Small intestine (tissue), 16 donors: ENCODE measurements at places on chromosomes 13 and 19. TPM values are rescaled to one million over a fixed set of nuclear protein-coding genes. Genes with fewer than 3 reads are reported as not detected.

GRCh38 chr13:39036212-39036611, 1.7 kb downstream of the PROSER1 start:
- H3K36me3 ChIP-seq = no peaks in the 10 kb centered on the region
- H3K4me3 ChIP-seq = peak overlapping the region; percentile 83
- no peak overlapping the region for H3K27ac ChIP-seq
- no peaks in the 10 kb centered on the region for H3K27me3 ChIP-seq
- H3K4me1 ChIP-seq = peaks cover 7% of the 10 kb centered on the region
- peak; percentile 66 for DNase-seq

- peak; percentile 84 for DNase-seq
- no peaks in the 10 kb centered on the region for H3K27me3 ChIP-seq
- H3K4me1 ChIP-seq = peaks cover 13% of the 10 kb centered on the region
Observed at GRCh38 chr19:17511724-17512573, 500 bp downstream of the PGLS start.

DNA sequence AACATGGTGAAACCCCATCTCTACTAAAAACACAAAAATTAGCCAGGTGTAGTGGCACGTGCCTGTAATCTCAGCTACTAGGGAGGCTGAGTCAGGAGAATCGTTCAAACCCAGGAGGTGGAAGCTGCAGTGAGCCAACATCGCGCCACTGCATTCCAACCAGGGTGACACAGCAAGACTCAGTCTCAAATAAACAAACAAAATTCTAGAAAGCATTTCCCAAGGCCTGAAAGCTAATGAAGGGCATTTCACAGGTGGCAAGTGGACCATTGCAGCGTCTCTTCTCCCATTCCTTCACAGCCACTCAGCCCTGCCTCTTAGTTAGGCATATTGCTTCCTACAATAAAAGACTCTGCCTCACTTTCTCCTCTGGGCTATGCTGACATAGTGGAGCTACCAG, 13.5 kb upstream of the RXFP2 start:
- no peak overlapping the region for H3K27ac ChIP-seq

Gene F10
- 15.1 TPM for polyA plus RNA-seq

- DNase-seq = peak; percentile 35
- H3K36me3 ChIP-seq = peaks cover 6% of the 10 kb centered on the region
Observed at GRCh38 chr19:12668932-12669269, 2.3 kb downstream of the WDR83 start.

Gene OSCAR
- 0.54 TPM for polyA plus RNA-seq

DNA sequence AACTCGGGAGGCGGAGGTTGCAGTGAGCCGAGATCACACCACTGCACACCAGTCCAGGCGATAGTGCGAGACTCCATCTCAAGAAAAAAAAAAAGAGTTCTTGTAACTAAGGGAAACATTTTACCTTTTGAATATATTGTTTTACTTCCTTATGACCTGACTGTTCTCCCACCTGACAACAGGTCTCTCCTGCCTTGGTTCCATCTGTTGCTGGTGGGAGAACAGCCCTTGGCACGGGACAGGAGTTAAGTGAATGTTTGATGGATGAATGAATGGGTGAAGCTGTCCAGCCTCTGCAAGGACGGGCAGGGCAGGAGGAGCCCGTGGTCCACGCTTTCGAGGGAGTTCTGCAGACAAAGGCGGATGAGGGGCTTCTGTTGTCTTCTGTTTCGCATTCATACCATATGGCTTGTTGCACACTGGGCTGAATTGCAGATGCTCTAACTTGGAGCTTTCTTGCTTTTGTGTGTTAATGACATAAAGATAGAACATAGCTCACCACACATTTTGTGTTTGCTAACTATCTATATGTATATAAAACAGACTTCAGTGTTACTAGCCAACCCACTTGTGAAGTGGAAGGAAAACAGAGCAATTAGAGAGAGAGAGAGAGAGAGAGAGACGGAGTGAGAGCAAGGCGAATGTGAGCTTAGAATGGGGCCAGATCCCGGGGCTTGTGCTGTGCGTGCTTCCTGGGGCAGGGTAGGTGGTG, 16.2 kb upstream of the CCNE1 start:
- no peak overlapping the region for H3K27ac ChIP-seq
- no peaks in the 10 kb centered on the region for H3K4me1 ChIP-seq
- H3K27me3 ChIP-seq = no peaks in the 10 kb centered on the region
- H3K4me3 ChIP-seq = no peak overlapping the region
- no peaks in the 10 kb centered on the region for H3K36me3 ChIP-seq

- H3K4me1 ChIP-seq = peaks cover 5% of the 10 kb centered on the region
- H3K27ac ChIP-seq = no peak overlapping the region
- H3K36me3 ChIP-seq = peaks cover 3% of the 10 kb centered on the region
Observed at GRCh38 chr19:12155324-12155860, 1.1 kb downstream of the ZNF625 start.

Gene TIMM50
- polyA plus RNA-seq = 33.8 TPM

DNA sequence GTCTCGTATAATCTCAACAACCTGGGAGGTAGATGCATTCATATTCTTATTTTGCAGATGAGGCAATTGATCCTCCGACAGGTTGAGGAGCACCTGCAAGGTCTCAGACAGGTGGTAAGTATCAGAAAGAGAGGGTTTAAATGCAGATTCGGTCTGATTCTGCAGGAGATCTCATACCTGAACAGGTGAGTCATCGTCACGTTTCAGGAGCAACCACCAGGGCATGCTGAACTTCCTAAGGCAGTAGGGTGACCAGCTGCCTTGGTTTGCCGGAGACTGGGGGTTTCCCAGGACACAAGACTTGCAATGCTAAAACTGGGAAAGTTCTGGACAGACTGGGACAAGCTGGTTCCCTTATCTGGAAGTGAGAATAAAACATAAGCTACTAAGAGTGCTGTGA, 68.8 kb upstream of the TSHZ3 start:
- no peaks in the 10 kb centered on the region for H3K36me3 ChIP-seq
- H3K4me3 ChIP-seq = no peak overlapping the region
- H3K27me3 ChIP-seq = no peaks in the 10 kb centered on the region
- H3K27ac ChIP-seq = no peak overlapping the region
- H3K4me1 ChIP-seq = no peaks in the 10 kb centered on the region

Gene GRAMD1A
- 8.4 TPM for polyA plus RNA-seq

GRCh38 chr13:98648141-98648540, 71.2 kb upstream of the STK24 start:
- no peaks in the 10 kb centered on the region for H3K27me3 ChIP-seq
- peak overlapping the region; percentile 73 for H3K27ac ChIP-seq
- H3K4me3 ChIP-seq = no peak overlapping the region
- H3K36me3 ChIP-seq = no peaks in the 10 kb centered on the region

GRCh38 chr13:36447501-36447900, 15.2 kb downstream of the CCNA1 start:
- no peak overlapping the region for H3K27ac ChIP-seq
- no peaks in the 10 kb centered on the region for H3K4me1 ChIP-seq

Gene ZNF99
- polyA plus RNA-seq = not detected

GRCh38 chr13:28503182-28503967, 8.4 kb upstream of the FLT1 start:
- H3K27me3 ChIP-seq = no peaks in the 10 kb centered on the region
- no peak overlapping the region for H3K27ac ChIP-seq
- H3K36me3 ChIP-seq = no peaks in the 10 kb centered on the region
- H3K4me3 ChIP-seq = no peak overlapping the region
- H3K4me1 ChIP-seq = no peaks in the 10 kb centered on the region

DNA sequence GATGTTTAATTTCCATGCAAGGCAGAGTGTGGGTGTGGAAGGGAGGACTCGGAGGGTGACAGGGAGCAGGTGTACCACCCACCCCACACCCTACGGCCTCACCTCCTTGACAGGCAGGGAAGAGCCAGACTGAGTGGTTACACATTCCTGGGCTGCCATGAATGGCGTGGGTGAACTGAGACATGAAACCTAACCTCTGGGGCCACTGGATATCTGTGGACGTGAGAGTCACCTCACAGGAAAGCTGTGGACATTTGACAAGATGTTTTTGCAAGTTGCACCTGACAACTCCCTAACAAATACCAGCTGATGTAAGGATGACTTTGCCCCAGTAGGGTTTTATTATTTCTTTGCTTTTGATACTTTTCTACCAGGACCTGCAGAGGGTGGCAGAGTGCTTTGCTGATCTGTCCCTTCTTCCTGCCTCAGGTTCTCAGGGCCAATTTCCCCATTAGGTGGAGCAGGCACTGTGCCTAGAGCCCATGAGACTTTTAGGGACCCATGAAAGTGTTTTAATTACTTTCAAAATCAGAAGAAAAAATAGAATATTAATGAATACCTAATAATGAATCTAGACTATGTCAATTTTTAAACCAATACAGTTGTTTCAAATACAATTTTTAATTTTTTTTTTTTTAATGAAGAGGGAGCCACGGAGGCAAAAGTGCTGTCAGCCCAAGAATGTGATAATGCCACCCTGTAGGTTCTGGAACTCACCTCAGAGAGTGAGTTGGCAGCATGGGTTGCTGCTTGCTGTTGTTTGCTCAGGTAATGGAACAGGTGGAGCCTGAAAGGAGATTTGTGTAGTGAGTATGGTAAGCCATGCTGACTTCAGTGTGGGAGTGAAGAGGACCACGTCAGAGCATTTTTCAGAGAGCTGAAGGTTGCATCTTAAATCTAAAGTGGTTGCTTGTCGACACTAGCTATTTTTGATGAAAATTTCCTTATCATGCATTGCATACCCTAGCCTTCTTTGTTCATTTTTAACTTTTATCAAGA, 58.0 kb upstream of the CYSLTR2 start:
- no peak overlapping the region for H3K27ac ChIP-seq
- H3K36me3 ChIP-seq = no peaks in the 10 kb centered on the region
- no peaks in the 10 kb centered on the region for H3K27me3 ChIP-seq
- H3K4me3 ChIP-seq = no peak overlapping the region

- H3K36me3 ChIP-seq = peaks cover 1% of the 10 kb centered on the region
- no peak overlapping the region for H3K4me3 ChIP-seq
- H3K27ac ChIP-seq = no peak overlapping the region
- H3K27me3 ChIP-seq = no peaks in the 10 kb centered on the region
- no peak for DNase-seq
Observed at GRCh38 chr13:99268822-99269221, 10.6 kb upstream of the GPR18 start.
